Activated T-cell treated with anti-CD3 and anti-CD28 coated beads, Interleukin-2, amount 50 U/mL, for 72 hours (primary cell): ENCODE measurements at places on chromosomes 12 and 14.

DNA sequence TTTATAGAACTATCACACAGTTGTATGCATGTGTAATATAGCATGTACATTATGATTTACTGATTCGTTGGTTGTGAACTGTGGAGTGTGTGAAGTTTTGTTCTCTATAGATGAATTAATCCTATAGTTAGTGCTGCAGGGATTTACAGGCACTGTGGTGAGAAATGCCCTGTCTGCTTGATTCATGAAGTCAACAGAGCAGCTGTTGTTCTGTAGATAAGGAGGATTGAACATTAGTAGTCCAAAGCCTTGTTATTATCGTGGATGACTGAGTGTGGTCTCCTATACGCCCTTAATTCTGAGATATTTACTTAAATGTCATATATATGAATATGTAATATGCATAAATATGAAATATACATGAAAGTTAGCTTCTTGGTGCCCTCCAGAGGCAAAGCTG is 98.3 kb downstream of the DNAH10 start:
- no peak for DNase-seq

- no peak for DNase-seq
Measured at GRCh38 chr12:3518902-3519301, 27.9 kb downstream of the PRMT8 start.

DNA sequence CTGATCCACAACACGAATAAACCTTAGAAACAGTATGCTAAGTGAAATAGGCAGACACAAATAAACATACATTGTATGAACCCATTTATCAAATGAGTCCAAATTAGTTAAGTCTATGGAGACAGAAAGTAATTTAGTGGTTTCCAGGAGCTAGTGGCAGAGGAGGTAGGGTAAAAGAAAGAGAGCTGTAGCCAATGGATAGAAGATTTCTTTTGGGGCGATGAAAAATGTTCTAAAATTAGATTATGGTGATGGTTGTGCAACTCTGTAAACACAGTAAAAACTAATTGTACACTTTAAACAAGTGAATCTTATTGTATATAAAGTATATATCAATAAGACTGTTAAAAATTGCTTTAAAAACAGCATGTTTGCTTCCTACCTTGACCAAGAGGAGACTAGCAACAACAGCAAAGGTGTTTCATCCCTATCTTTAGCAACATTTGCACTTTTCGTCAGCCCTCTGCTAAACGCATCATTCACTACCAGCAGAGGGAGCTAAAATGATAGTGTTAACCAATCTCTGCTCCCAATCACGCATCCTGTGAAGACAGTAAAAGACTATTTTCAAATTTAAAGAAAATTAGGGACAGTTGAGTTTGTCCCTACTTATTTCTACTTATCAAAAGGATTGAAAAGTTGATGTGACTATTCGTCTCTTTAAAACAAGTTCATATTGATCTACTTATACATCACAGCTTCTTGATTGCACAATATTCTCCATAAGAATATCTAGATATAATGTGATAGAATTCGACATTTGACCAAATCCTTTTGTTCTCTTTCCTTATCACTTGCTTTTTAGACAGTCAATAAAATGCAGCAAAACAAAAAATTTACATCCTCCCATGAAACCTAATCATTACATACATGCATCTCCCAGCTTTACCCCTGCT is 24.0 kb upstream of the LGR5 start:
- DNase-seq: peak; percentile 42

DNA sequence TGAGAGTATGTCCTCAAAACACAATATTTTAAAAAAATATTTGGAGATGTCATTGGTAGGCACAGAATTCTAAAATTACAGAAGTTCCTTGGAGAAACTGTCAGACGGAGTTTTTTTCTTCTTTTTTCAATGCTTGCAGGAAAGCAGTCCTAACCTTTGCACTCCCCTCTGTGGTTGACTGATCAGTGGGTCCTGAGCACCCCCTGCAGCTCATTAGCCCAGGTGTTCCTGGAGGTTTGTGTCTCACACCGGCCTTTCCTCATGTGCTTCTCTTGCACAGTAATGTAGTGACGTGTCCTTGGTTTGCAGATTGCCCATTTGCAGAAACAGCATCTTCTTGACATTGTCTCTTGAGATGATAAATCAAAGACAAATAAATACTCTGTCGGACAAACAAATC is 513.0 kb downstream of the TMEM121 start:
- DNase-seq: peak; percentile 73

DNA sequence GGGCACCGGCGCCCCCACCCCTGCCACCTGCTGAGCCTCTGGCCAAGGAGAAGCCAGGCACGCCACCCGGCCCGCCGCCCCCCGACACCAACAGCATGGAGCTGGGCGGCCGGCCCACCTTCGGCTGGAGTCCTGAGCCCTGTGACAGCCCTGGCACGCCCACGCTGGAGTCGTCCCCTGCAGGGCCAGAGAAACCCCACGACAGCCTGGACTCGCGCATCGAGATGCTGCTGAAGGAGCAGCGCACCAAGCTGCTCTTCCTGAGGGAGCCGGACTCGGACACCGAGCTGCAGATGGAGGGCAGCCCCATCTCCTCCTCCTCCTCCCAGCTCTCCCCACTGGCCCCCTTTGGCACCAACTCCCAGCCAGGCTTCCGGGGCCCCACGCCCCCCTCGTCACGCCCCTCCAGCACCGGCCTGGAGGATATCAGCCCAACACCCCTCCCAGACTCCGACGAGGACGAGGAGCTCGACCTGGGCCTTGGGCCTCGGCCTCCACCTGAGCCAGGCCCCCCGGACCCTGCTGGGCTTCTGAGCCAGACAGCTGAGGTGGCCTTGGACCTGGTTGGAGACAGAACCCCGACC is 6.5 kb downstream of the SETD1B start:
- no peak for DNase-seq

DNA sequence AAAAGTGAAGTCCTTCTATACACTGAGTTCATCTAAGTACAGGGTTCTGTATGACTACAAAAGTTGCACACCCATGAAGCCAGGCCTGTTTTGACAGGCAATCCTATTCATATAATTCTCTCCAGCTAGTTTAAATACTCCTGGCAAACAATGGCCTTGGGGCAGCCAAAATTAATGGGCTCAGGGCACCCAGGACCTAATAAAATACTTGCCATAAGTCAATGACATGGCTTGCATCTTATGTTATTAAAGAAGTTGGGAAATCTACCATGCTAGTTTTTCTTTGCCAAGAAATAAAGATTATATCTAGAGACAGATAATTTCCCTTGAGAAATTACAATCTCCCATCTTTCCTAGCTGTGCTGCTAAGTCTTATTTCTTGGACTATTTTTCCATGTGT is 11.1 kb upstream of the TMTC1 start:
- no peak for DNase-seq

DNA sequence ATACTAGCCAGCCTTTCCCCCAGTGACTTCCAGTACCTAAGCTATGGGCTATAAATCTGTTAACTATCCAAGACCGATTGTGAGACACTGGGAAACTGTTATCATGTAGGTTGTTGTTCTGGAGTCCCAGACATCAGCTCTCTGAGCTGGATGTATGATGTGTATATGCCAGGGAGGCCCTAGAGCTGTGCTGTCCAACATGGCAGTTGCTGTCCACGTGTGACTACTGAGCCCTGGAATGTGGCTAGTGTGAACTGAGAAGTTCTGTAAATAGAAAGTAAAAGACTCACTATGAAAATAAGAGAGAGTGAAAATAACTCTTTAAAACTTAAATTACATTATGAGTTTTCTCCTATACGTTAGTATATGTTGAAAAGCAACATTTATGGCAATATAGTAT is 755.8 kb upstream of the FBXO33 start:
- no peak for DNase-seq

DNA sequence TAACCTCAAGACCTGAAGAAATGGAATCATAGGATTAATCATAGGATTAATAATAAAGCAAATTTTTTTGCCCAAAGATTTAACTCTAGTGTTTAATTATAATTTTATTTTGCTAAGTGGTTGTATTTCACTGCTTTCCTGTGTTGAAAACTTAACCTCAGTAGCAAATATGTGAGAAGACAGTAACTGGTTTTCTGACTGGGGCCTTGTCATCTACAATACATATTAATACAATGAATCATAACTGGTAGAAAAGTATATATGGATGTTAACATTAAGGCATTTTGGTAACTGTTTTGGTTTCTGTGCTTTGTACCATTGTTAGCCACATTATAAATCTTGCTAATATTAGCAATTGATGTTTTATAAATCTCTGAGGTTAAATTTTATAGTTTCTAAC is 92.2 kb downstream of the ACSS3 start:
- DNase-seq: no peak

- DNase-seq: no peak
Measured at GRCh38 chr12:49827051-49827400, 1.2 kb downstream of the NCKAP5L start.

GRCh38 chr12:83801972-83802371 is 1110.6 kb downstream of the SLC6A15 start:
- DNase-seq: no peak

DNA sequence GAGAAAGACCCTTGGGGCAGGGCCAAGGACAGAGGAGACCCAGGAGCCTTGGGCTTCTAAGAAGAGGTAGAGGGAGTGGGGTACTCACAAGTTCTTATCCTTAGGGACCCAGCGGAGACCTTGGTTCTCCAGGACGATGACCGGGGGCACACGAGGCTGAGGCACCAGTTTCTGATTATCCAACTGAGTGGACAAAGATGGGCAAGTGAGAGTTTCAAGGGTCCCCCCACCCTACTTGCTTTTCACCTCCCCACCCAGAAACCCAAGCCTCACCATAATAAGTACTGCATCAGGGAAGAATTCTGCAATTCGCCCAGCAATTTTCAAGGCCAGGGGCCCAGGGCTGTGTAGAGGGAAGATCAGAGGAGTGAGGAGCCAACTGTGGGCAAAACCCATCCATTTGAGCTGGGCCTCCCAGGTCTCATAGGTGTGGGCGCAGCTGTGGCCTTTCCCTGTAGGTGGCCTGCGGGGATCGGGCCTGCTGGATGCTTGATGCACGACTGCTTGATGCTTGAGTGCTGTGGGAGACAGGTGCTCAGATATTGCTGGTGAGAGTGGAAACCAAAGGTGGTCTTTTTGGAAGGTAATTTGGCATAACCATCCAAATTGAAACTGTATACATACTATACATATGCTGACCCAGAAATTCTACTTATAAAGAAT is 2.0 kb downstream of the EMC9 start:
- no peak for DNase-seq

GRCh38 chr14:72588521-72588920 is 305.4 kb downstream of the DPF3 start:
- no peak for DNase-seq

GRCh38 chr12:54549774-54550451 is 512 bp downstream of the PDE1B start:
- DNase-seq: peak; percentile 49

GRCh38 chr12:18141048-18141982 is 51.3 kb upstream of the RERGL start:
- no peak for DNase-seq

GRCh38 chr14:96255501-96256366 is at the start of gene BDKRB1:
Gene BDKRB1 (plus strand): TSS chr14:96256210. CDS start chr14:96263683, 7,473 bp downstream.
- DNase-seq: no peak

DNA sequence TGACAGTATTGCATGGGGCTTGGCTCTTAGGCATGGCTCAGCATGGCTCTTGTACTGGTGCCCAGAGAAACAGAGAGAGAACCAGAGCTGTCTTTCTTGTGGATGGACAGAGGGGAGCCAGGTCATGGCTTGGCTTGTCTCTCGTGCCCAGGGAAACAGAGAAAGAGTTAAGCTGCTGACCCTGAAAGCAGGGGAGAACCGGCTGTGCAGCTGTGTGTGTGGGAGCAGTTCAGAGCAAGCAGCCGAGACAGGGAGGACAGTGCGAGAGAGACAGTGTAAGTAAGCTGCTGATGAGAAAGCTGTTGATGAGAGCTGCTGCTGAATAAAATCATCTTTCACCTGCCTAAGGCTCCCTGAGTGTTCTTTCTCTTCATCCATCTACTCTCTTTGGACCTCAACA is 61.3 kb upstream of the DDHD1 start:
- DNase-seq: no peak

GRCh38 chr14:49584058-49584457 is 2.1 kb downstream of the RPS29 start:
- DNase-seq: no peak

- DNase-seq: no peak
Measured at GRCh38 chr12:104319028-104319427, 15.5 kb downstream of the EID3 start.

DNA sequence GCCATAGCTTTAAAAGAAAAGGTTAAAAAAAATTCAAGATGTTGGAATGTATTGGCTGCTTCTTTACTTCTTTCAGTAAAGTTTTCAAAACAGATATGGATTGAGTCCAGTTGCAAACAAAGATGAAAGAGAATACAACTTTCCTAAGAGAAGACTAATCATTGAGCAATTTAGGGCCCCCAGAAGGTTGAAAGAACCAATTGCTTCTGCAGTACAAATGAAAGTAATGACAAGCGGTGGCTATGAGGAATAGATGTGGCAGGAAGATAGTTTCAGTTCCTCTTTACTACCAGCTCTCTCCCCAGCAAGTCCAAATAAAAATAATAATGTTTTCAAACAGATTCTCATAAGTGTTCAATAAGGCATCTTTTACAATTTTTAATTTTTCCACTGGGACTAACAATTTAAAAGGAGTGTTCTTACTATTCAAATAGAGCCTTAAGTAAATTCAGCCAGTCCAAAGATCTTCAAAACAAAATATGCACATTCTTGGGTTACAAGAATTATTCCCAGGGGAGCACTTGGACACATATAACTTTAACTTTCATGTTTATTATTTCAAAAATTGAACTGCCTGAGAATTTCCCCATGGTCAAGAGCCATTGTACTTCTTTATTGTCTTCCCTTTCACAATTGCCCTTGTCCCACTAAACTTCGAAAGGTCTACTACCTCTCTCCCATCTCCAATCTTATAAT is 62.3 kb upstream of the PPP1R12A start:
- DNase-seq: no peak

DNA sequence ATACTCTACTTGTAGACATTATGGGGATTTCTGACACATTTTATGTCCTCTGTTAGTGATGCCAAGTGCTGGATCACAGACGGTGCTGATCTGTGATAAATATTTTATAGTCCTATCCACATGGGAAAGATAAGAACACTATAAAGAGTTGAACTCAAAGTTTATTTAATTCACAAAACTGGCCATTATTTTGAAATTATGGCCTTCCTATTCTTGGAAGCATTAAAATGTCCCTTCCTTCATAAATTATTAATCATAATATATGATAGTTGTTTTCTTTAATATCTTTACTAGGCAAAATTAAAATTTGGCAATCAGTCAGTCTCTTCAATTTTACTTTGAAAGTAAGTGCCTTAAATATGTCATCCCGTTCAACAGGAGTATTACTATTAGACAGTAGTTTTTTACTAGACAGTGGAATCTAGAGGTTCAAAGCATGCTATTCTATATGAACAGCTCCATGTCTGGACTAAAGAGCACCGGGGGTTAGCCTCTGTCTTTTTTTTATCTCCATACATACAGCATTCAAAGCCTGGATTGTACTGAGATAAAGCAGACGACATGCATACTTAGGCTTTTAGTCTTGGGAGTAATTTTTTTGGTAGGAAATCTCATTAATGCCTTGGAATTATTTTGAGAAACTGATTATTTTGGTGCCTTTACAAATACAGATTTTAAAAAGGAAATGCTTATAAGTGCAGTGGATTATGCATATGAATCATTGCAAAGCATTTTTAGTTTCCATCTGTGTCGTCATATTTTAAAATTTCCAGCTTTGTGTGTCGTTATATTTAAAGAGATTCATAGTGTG is 306.1 kb upstream of the RGS6 start:
- no peak for DNase-seq

- DNase-seq: no peak
Measured at GRCh38 chr14:83520837-83521236, 1987.2 kb upstream of the SEL1L start.
